Left kidney (tissue), 8 donors: ENCODE measurements at places on chromosomes 5 and 9. TPM values are rescaled to one million over a fixed set of nuclear protein-coding genes. Genes with fewer than 3 reads are reported as not detected.

DNA sequence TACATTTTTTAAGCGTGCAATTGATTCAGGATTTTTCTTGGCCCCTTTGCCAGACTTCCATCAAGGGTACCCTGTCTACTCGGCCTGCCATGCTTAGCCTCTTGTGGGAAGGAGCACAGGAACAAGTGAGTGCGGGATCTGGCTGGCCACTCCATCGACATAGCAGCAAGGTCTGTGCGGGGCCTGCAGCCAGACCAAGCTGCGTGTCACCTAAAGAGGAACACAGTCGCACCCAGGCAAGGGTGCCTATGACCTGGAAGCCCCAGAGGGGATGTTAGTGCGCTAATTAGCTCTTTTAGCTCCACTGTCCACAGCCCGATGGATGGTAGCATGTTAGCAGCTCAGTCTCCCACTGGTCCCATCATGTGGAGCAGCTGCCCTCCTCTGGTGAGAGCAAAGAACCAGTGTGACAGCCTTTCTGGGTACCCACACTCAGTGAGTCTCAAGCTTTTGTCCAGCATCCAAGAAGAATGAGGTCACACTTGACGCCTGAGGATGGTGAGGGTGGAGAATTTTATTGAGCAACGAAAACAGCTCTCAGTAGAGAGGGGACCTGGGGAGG is 38.7 kb downstream of the FTMT start:
- DNase-seq: no peak

DNA sequence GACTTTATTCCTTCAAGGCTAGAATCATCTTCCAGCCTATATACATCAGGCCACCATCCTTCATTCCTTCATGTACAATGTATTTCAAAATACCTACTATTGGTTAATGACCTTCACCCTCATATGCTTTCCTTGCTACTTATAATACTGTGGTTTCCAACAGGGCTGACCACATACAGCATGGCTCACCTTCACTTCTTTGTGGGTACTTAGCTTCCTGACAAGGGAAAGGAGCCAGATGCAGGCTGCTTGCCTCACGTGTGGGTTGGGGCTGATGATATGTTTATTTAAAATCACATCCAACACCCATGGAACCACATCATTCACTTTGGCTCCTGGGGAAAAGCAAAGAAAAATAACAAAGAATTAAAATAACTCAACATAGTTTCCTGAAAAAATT is 63.9 kb upstream of the OR2K2 start:
- no peak for DNase-seq

- DNase-seq: no peak
Observed at GRCh38 chr9:71636143-71636839, 132.0 kb downstream of the CEMIP2 start.

GRCh38 chr9:113984639-113985380 is 93.3 kb downstream of the AMBP start:
- no peak for DNase-seq

- DNase-seq: peak; percentile 84
Observed at GRCh38 chr5:114055318-114056184, 306.3 kb upstream of the KCNN2 start.

The SLC36A2 gene
- polyA plus RNA-seq: 21.0 TPM
